ENCODE measurements at places on chromosomes 6 and 20. TPM values are rescaled to one million over a fixed set of nuclear protein-coding genes. Genes with fewer than 3 reads are reported as not detected.

DNA sequence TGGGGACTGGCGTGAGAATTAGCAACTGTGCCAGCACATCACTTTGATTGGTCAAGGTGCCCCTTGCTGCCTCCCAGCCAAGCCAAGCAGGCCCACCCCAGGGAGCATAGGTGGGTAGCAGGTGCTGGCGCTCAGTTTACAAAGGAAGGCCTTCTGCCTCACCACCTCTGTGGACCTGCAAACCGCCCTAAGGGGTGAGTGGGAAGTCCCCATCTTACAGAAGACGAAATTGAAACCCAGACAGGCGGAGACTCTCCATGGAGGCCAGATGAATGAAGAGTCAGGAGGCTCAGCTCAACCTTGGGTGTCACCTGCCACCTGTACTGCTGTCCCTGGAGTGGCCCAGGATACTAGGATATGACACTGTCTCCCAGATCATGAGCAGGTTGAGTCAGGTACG is 21.5 kb upstream of the MAS1L start:
- H3K4me3 ChIP-seq, result no peak overlapping the region
- no peaks in the 10 kb centered on the region for H3K27me3 ChIP-seq
- DNase-seq, result no peak
- no peaks in the 10 kb centered on the region for H3K4me1 ChIP-seq
- H3K36me3 ChIP-seq, result no peaks in the 10 kb centered on the region

Gene GSTA3
- total RNA-seq, result not detected

Gene CDC40
- total RNA-seq, result 11.1 TPM

Gene ULBP1
- total RNA-seq, result 0.12 TPM

Gene ARHGAP40
- total RNA-seq, result not detected

DNA sequence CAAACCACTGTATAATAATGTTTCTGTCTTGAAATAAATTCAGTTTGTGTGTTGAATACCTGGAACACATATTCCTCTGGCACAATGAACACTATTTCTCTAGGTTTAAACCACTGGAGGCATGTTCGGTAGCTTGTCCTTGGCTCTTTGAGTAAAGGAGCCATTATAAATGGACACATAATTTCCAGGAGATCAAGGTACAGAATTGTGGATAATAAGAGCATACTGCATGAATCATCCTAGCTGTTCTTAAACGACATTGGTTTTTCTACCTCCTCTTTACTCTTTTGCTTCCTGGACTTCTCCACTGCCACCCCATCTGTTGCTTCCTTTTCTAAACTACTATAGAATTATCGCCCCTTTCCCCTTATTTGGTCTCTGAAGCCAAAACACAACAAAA is 1.2 kb downstream of the CENPW start:
- H3K4me3 ChIP-seq, result no peak overlapping the region
- H3K4me1 ChIP-seq, result peaks cover 9% of the 10 kb centered on the region
- H3K36me3 ChIP-seq, result no peaks in the 10 kb centered on the region
- H3K27me3 ChIP-seq, result no peaks in the 10 kb centered on the region

GRCh38 chr6:169450097-169450496 is 196.5 kb upstream of the THBS2 start:
- no peak overlapping the region for H3K27ac ChIP-seq
- no peaks in the 10 kb centered on the region for H3K4me1 ChIP-seq

GRCh38 chr6:43524483-43524961 is 7.6 kb downstream of the POLR1C start:
- H3K27ac ChIP-seq, result no peak overlapping the region
- H3K4me3 ChIP-seq, result no peak overlapping the region
- no peak for DNase-seq
- no peaks in the 10 kb centered on the region for H3K4me1 ChIP-seq

DNA sequence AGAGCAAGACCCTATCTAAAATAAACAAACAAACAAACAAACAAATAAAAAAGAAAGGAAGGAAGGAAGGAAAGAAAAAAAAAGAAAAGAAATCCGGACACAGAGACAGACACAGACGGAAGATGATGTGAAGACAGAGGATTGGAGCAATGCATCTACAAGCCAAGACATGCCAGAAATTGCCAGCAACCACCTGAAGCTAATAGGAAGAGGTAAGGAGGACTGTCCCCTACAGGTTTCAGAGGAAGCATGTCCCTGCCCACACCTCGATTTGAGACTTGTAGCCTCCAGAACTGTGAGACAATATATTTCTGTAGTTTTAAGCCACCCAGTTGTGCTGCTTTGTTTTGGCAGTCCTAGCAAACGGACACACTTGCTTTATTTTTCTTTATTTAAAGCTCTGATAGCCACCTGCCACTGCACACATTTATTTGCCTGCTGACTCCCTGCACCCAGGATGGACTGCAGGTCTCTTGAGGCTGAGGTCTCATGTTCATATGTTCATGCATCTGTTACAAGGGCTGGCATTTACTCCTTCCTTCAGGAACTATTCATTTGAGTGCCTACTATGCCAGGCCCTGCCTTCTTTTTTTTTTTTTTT is 20.7 kb upstream of the ZMYND8 start:
- H3K4me3 ChIP-seq, result no peak overlapping the region
- no peaks in the 10 kb centered on the region for H3K36me3 ChIP-seq
- H3K4me1 ChIP-seq, result no peaks in the 10 kb centered on the region
- no peak overlapping the region for H3K27ac ChIP-seq
- H3K27me3 ChIP-seq, result no peaks in the 10 kb centered on the region
- DNase-seq, result no peak

GRCh38 chr6:3518356-3519190 is 61.7 kb upstream of the SLC22A23 start:
- H3K27me3 ChIP-seq, result no peaks in the 10 kb centered on the region
- H3K27ac ChIP-seq, result no peak overlapping the region
- H3K4me1 ChIP-seq, result no peaks in the 10 kb centered on the region
- DNase-seq, result no peak

Measured in right lobe of liver (tissue), 6 donors.